Fibroblast of the conjunctiva (primary cell): ENCODE measurements at places on chromosomes 1 and 21.

- DNase-seq, result peak; percentile 69
These were observed 57.3 kb downstream of the PSMG1 start for GRCh38 chr21:39125752-39126485.

- DNase-seq, result no peak
These were observed 69.0 kb downstream of the DHRS3 start for GRCh38 chr1:12548973-12549459.

- DNase-seq, result no peak
These were observed 2.2 kb upstream of the FALEC start for GRCh38 chr1:150513351-150513791.

GRCh38 chr1:18836654-18837053, 22.8 kb downstream of the TAS1R2 start:
- no peak for DNase-seq

GRCh38 chr1:157968508-157968907, 24.9 kb upstream of the KIRREL1 start:
- DNase-seq, result peak; percentile 12

DNA sequence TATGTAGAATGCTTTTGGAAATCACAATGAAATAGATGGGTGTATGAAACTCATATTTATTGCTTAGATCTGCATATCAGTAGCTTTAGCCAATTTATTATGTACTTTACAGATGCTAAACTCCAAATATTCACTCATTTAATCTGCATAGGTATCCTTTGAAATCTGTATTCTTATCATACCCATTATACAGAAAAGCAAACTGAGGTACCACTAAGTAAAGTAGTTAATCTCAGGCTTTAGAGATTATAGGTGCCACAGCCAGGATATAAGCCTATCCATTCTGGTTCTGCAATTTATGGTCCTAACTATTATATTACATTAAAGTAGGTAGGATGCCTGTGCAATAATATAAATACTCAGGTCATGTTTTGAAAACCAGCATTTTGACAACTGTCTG, 369.4 kb downstream of the NCAM2 start:
- no peak for DNase-seq

- DNase-seq, result peak; percentile 39
These were observed 600 bp downstream of the CLK2 start for GRCh38 chr1:155272466-155273342.

GRCh38 chr1:225428881-225429455, 1.1 kb upstream of the LBR start:
- no peak for DNase-seq

GRCh38 chr1:177959811-177960515, 9.9 kb downstream of the SEC16B start:
- peak; percentile 18 for DNase-seq

GRCh38 chr1:4915154-4915553, 260.7 kb downstream of the AJAP1 start:
- no peak for DNase-seq
